ENCODE measurements at places on chromosomes 7 and 10.
A peak's percentile ranks its signal among the peaks of the same experiment; 100 is the strongest.

DNA sequence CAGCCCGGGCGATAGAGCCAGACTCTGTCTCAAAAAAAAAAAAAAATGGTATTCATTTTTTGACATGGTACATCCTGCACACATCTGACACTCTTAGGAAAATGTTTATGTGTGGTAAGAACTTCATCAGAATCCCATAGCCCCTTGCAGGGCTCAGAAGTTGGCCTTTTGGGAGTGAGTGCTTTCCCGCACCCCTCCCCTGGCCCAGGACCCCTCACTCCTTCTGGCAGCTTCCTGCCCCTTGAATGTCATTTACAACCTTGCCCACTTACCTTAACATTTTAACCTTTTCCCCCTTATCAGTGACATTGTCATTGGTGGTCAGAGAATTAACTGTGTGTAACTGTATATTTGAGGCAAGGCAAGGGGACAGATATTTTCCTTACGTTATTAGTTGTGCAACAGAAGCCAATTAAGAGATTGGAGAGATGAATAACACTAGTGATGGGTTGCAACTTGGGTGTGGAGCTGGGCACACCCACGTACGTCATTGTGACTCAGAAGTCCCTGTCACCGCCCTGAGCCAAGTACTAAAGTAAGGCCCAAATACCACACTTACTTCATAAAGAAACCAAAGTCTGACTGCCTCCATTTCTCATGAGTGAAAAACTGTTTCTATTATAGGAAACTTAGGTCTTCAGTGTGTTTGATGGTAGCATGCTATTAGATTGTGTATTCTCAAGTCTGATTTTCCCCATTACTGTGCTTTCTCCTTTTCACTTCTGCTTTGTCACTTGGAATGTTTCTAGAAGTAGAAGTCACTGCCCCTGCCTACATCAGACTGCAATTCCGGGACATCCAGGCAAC lies 31.6 kb downstream of the OGDH start:
- peak; percentile 97 for DNase-seq

- no peak for DNase-seq
Observed at GRCh38 chr10:128258421-128258976, 132.3 kb upstream of the MKI67 start.

DNA sequence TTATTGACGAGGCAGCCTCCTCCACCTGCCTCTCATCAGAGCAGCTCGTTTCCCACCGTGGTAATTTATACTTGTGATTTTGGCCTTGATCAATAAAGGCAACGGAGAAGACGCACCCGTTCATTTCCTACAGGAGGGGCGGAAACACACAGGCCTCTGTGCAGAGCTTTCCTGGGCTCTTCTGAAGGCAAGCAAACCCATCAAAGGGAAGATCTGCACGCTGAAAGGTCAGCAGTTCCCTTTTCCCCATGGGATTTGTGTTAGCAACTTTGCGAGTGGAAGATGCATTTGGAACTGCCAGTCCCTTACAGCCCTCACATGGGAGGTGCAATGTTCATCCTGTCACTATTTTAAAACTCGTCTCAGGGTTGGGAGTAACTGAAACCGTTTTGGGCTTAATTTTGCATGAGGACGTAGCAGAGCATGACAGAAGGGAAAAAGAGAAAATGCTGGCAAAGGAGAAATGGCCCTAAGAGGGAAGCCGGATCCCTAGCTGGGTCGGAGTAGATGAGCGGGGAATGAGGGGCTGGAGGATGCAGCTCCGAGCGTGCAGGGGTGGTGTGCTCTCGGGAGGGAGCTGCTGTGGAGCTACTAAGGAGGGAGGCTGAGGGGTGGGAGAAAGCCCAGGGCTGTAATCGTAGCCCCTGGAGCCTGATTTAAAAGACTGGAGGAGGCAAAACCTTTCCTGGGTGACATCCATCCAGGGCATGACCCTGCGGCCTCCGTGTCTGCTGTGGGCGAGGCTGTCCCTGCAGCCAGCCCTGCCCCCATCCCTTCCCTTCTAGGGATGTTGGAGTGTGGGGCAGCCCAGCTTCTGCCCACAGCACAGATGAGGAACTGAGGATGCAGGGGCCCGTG lies 111.1 kb upstream of the FAM20C start:
- no peak for DNase-seq

DNA sequence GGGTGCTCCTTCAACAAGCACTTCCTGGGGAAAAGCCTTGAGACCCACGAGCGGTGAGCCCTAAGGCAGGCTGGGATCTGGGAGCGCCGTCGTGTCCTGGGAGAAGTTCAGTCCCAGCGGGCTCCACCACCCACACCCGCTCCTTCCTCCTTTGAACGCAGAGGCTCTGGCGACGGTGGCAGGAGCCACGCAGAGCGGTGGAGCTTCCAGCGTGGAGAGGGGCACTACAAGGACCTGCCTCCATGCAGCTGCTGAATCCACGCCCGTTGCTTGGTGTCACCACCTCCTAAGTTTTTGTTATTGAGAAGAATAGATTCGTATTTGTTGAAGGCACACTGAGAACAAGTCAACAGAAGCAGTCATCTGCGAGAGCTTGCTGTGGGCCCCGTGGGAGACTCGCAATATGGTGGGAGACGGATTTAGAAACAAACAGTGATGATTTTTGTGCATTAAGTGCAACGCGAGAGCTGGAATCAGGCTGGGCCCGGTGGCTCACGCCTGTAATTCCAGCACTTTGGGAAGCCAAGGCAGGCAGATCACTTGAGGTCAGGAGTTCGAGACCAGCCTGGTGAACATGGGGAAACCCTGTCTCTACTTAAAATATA lies 60.1 kb upstream of the SDK1 start:
- no peak for DNase-seq

GRCh38 chr7:16609842-16610450 lies 35.6 kb downstream of the ANKMY2 start:
- DNase-seq: no peak

- DNase-seq: no peak
Observed at GRCh38 chr10:46289209-46289810, 2.5 kb downstream of the ANTXRL start.

GRCh38 chr10:128049226-128050120 lies 76.8 kb downstream of the MKI67 start:
- no peak for DNase-seq

- no peak for DNase-seq
Observed at GRCh38 chr10:64494901-64495300, 973.7 kb downstream of the REEP3 start.

DNA sequence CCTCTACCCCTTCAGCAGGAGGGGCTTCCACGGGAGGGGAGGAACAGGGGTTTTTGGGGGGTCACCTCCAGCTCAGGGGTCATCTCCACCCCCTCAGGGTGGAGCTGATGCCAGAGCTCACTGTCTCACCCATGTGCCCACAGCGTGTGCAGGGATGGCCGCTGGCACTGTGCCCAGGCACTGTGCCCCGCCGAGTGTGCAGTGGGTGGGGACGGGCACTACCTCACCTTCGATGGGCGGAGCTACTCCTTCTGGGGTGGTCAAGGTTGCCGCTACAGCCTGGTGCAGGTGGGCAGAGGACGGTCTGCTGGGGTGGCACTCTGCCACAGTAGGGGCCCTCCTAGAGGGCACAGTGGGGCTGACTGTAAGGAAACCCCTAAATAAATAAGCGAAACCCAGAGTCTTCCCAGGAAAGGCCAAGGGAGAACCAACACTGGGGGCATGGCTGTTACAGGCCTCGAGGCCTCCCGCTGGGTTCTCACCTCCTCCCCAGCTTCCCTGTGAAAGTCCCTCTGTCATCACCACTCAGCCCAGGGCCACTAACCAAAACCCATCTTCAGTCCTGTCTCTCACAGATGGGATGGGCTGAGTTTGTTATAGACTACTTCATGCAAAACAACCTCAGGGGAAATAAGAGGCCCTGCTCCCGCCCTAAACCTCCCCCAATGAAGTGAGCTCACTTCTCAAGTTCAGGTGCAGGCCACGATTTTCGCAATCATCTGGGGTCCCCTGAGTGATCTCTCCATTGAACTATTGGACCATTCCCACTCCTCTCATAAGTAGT lies 7.4 kb upstream of the ZNF467 start:
- no peak for DNase-seq

- no peak for DNase-seq
Observed at GRCh38 chr10:104323760-104324201, 14.5 kb downstream of the ITPRIP start.

GRCh38 chr10:103595933-103596726 lies 102.6 kb downstream of the NEURL1 start:
- no peak for DNase-seq

GRCh38 chr7:81648716-81649115 lies 121.1 kb downstream of the HGF start:
- DNase-seq: no peak

- DNase-seq: no peak
Observed at GRCh38 chr10:96118604-96119450, 11.3 kb upstream of the ZNF518A start.

DNA sequence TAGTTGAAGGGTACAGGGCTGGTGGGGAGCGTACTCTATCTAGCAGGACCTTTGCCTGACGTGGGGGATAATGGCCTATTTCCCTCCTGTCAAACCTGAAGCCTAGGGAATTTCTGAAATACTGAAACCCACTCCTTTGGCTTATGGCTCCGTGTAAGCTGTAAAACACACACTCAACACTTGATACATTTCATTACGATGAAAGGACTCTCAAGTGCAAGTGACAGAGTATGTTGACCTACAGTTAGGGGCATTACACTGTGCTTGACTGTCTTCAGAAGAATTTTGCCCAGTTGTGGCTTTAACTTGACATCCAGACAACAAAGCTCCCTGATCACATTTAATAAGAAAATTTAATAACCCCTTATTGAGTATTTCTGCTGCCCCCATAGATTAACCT lies 194.3 kb downstream of the BAMBI start:
- no peak for DNase-seq

DNA sequence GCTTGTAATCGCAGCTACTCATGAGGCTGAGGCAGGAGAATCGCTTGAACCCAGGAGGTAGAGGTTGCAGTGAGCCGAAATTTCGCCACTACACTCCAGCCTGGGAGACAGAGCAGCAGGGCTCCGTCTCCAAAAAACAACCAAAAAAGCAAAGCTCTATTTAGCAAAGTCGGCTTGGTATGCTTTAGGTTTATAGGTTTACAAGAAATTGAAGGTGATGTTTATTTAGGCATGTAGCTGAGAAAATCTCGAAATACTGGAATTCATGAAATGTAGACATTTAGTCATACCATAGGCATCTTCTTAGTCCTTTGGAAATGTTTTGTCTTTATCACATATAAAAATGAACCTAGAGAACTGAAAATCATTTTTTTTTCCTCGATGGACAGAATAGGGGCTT lies 453.8 kb upstream of the ANKRD30A start:
- peak; percentile 7 for DNase-seq

GRCh38 chr10:101284744-101285463 lies 55.6 kb upstream of the LBX1 start:
- DNase-seq: no peak

- no peak for DNase-seq
Observed at GRCh38 chr10:69655124-69655867, 25.2 kb downstream of the FAM241B start.

- no peak for DNase-seq
Observed at GRCh38 chr10:13955409-13956068, 368.8 kb downstream of the PRPF18 start.

- peak; percentile 48 for DNase-seq
Observed at GRCh38 chr10:124992462-124993344, 50.8 kb downstream of the ZRANB1 start.

DNA sequence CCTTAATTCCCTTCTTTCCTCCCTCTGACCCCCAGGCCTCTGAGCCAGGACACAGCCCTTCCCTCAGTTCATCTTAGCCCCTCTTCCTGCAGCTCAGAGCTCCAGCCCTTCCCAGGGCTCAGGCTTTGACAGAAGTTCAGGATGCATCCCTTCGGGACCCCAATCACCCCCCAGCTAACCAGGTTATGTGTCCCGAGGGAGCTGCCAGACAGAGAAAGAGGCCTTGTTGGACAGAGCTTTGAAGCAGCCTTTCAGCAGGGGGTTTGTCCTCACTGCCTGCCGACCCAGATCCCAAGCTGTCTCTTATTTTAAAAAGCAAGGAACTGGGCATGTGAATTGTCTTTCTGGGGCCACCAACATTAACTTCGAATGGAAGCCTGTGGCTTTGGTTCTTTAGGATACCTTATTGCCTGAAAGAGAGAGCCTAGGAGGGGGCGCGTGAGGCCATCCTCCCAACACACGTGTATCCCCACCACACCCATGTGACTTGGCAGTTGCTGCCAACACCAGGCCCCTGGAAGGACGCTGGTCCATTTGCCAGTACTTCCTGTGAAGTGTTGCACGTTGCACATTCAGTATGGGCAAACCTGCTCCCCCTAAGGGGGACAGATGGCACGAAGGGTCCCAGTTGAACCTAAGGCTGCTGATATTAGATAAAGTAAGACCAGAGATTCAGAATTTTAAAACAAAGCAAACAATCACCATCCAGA lies 858 bp downstream of the CCDC136 start:
- DNase-seq: no peak

- DNase-seq: peak; percentile 99
Observed at GRCh38 chr7:134778941-134779740, at the start of gene CALD1. TSS of gene CALD1 (plus strand) at chr7:134779634. CDS start at chr7:134867734, 88,100 bp downstream.

DNA sequence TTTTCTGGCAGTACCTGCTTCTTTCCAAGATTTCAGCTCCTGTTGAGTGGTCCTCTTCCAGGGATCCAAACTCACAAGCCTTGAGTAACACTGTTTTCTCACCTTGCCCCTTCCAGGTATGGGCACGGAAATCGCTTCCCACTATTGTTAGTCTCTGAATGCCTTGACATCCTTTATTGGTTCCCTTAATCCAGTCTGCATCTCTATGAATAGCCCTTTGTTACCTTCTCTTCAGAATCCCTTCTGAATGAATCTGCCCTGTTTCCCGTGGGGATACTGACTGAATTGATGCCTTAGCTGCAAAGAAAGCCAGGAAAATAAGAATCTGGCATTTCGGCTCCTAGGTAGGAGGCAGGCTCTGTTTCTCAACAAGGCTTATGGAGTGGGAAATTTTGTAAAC lies 467.7 kb downstream of the PLXNA4 start:
- DNase-seq: no peak

DNA sequence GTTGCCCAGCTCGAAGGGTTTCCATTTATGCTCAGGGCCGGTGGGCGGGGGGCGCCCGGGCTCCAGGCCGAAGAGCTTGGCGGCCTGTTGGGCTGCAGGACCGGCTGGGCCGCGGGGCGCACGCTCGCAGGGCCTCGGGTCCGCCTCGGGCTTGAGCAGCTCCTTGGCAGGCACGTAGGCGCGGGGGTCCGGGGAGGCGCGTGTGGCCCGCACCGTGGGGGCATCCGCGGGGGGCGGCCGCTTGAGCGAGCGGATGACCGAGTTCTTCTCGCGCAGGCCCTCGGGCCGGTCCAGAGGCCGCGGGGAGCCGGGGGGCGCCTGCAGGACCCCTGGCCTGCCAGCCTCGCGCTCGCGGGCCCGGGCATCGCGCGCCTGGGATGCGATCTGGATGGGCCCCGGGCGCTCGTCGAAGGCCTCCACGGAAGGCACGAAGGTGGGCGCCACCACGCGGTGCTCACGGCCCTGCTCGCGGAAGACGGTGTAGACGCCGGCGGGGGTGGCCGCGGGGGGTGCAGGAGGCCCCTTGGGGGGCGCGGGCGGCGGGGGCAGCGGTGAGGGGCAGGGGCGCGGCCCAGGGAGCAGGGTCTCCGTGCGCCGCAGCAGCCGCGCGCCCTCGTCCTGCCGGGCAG lies 35.2 kb downstream of the TNRC18 start:
- DNase-seq: no peak

- DNase-seq: peak; percentile 53
Observed at GRCh38 chr10:96765406-96766240, 45.3 kb upstream of the PIK3AP1 start.

GRCh38 chr10:88986549-88987242 lies 3.9 kb upstream of the FAS start:
- peak; percentile 45 for DNase-seq

Measured in bronchial epithelial cell (primary cell).